Stimulated activated CD8-positive, alpha-beta memory T cell treated with anti-CD3 and anti-CD28 coated beads, Interleukin-15, amount 100 ng/mL, for 4 hours (primary cell): ENCODE measurements at places on chromosomes 5 and 9.

- no peak for DNase-seq
These were observed 15.4 kb downstream of the POC5 start for GRCh38 chr5:75701856-75702255.

DNA sequence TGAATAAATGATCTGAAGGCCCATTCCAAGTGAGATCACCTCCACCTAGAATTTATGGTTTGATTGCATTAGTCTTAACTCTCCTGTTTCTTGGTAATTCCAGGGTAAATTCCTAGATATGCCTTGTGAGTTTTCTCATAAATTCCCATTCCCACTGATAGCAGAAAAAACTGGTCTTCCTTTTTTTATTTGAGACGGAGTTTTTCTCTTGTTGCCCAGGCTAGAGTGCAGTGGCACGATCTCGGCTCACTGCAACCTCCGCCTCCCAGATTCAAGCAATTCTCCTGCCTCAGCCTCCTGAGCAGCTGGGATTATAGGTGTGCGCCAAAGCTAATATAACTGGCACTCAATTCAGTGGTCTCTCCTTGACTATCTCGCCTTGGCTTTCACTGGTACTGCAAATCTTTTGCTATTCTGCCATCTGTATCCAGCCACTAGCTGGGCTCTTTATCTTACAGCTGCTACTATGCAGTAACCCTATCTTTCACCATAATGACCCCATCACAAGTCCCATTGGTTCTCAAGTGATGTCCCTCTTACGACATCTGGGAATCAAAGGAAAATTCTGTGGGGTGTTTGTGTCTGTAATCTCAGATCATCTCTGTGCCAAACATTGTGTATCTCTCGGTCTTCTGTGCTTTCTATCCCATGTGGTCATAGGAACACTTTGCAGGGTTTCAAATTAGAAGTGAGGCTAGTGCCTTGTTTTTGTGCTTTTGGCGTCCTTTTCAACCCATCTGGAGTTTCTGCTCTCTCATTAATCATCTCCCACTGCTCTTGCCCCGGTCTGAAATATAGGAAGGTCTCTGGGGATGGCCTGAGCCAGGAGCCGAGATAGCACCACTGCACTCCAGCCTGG, 14.4 kb downstream of the HNRNPK start:
- no peak for DNase-seq

- DNase-seq: no peak
These were observed 11.0 kb downstream of the LHX3 start for GRCh38 chr9:136193891-136194279.

- DNase-seq: no peak
These were observed 61.7 kb downstream of the MRPL36 start for GRCh38 chr5:1737790-1738405.

DNA sequence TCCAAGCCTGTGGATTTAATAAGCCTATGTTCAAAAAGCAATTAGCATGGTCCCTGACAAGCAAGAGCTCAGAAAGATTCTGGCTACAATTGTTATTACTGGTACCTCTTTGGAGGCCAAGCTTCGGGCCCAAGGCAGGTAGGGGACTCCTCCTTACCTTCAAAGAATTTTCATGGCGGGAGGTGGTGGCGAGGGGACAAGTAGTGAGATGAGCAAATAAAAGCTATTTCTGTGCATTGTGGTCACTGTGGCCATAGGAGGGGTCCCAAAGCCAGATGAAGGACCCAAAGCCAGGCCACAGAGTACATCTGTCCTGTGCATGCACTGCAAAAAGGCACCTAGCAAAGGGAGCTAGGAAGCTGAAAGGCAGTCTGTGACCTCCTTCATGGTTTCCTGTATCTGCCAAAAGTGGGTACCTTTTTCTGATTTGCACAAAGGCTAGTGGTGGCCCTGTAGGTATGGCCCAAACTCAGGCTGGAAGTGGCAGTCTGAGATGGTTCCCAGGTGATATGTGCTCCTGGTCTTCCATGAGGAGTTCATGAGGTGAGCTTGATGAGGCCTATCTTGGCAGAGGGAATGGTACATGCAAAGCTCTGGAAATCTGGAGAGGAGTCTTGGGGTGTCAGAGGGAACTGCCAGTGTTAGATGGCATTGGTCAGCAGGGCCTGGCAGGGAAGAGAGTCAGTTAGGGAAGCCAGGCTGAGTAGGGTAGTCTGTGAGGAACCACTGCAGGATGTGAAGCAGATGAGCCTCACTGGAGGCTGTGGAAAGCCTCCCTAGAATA, 3.3 kb upstream of the CXXC5 start:
- DNase-seq: no peak

DNA sequence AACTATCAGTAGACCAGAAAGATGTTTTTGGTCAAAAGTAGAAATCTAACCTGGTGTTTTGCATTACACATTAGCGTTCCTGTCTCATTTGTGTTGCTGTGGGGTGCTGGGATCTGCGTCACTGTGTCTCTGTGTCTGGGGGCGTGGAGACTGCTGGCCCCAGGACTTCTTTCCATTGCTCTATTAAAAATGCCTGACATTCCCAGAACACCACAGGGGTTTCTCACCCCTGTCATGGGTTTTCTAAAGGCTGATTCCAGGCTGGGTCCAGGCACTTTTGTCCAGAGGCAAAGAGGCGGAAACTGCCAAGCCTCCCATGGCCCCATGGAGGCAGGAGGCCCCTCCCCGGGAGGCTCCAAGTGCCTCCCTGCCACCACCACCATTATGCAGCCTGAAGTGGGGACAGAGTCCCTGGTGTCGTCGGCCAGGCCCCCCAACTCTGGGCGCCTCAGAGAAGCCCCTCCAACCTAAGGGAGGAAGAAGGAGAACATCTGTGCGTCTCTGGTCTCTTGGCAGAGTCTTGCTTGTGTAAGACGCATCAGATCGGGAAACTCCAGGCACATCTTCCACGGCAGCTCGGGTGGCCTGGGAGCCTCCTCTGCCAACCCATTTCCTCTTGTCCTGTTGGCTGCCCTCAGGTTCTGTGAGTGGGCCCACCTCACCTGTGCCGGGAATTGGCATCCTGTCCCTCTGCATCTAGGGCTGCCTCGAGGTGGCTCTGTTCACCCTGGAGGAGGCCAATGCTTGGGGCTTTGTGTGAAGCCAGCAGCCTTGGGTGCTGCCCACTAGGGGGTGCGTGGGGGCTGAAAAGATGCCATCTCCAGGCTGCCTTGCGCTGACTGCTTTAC, 13.8 kb upstream of the PLEKHG4B start:
- DNase-seq: no peak

- DNase-seq: no peak
These were observed 438.5 kb upstream of the TNC start for GRCh38 chr9:115556432-115556831.

DNA sequence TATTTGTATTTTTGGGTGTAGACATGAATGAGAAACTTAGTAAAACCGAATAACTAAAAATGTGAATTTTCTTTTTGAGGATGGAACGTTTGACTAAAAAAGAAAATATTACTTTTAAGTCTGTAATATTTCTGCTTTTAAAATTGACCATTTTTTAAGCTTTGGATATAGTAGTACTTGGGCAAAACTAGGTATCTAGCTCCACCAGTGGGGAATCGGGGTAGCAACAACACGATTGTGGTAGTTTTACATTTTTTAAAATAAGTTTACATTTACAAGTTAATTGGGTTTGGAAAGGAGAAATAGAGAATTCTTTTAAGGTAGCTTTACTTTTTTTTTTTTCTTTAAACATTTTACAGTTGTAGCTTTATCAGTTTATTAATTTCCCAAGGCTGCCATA, 154.4 kb downstream of the MAN2A1 start:
- no peak for DNase-seq

GRCh38 chr5:10711562-10711961, 49.5 kb downstream of the DAP start:
- no peak for DNase-seq

- DNase-seq: no peak
These were observed 42.8 kb upstream of the NKD2 start for GRCh38 chr5:965604-966344.

- DNase-seq: no peak
These were observed 172.8 kb upstream of the PANK3 start for GRCh38 chr5:168752012-168752411.

GRCh38 chr5:83714810-83715209, 5.8 kb downstream of the HAPLN1 start:
- no peak for DNase-seq

GRCh38 chr5:72812488-72812887, 4.0 kb upstream of the TNPO1 start:
- no peak for DNase-seq

GRCh38 chr5:93462916-93463315, 118.1 kb downstream of the NR2F1-AS1 start:
- no peak for DNase-seq

GRCh38 chr9:136237486-136238341, 7.9 kb downstream of the QSOX2 start:
- no peak for DNase-seq

DNA sequence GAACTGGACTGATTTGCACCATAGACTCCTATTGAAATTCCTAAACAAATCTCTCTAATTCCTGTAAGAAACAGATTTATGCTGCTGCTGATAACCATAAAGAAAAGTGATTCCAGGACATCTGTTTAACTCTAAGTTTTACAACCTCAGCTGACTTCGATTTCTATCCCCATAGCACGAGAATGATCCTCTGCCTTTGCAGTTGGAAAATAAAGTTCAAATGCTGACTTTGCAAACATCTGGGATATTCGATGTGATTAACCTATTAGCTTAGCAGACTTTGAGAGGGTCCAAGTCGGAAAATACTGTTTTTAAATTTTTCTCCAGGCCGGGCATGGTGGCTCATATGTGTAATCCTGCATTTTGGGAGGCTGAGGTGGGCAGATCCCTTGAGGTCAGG, 247.3 kb downstream of the PSAT1 start:
- DNase-seq: no peak

- no peak for DNase-seq
These were observed 400 bp downstream of the KDM4C start for GRCh38 chr9:6758248-6758497.

- DNase-seq: no peak
These were observed 108.1 kb upstream of the SLC27A6 start for GRCh38 chr5:128857076-128857677.

- no peak for DNase-seq
These were observed 344.7 kb upstream of the RGMB start for GRCh38 chr5:98428806-98429205.

GRCh38 chr5:104998169-104998568, 1435.6 kb upstream of the NUDT12 start:
- no peak for DNase-seq

DNA sequence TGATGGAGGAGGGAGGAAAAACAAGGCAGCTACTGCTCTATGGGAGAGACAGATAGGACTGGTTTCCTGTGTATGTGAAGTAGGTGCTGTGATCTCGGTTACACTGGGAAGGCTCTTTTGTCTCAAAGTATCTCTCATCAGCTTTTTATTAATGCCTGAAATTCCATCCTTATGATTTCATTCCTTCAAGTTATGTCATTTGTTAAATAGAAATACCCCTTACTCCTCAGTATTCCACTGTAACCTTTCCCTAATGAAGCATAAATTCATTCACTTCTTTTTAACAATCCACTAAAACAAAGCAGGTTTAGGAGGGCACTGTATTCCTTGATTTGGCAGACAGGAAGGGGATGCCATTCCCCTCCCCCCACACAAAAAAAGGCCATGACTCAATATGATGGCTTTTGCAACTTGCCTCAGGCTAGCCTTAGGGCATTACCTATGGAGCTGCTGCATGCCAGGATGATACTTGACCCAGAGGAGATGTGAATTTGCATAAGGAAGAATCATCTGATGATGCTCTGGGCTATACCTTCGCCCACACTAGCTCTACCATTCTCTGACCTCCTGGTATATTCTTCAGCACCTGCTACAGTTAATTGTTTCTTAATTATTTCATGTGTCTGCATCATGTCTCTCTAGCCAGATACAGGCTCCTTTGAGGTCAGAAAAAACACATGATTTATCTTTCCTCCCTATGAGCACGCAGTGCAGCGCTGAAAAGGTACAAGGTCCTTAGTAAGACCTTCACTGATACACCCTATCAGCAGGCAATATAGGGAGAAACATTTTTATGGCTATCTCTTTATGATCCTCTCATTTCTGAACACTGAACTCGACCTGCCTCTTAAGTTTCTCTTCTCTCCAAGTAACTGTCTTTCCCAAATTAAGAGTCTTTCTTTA, 26.3 kb downstream of the NR3C1 start:
- no peak for DNase-seq

DNA sequence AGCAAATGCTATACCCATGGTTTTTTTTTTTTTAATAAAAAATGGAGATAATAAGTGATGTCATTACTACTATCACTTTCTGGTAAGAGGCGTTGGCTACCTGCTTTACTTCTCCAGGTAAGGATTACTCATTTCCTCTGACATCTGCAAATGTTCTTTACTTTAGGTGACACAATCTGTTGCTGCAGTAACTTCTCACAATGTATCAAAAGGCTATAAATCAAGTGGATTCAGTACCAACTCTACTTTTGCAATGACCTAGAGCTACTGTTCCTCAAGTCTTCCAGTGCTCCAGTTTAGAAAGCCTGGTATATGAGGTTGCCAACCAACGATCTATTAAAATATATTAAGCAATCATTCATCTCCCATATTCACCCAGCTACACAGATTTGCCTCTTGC, 129.1 kb downstream of the PLK2 start:
- no peak for DNase-seq

DNA sequence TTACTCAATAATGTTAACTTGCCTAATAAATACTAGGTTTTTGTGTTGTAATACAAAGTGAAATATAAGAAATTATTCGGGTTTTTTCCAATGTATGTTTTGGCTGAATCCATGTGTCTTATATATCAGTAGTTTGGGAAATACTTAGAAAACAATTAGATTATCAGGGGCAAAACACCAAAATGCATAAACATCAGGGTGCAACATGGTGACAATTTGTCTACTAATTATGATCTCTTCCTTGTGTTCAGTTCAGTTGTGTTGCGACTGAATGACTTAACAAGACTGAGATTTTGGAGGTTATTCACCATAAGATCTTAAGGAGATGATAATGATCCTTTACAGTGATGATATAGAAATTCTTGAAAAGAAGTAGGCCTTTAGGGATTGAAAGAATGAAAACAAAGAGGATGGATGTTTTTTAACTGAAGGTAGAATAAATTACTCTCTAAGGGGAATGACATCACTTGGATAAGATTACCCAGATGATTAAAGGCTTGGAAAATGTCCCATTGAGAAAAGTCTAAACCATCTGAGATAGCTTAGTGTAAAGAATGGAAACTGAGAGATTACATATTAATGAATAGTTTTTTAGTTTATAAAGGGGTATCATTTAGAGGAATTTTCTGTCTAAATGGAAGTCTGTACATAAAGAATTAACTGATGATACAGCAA, 415.8 kb downstream of the SPATA31D1 start:
- no peak for DNase-seq

DNA sequence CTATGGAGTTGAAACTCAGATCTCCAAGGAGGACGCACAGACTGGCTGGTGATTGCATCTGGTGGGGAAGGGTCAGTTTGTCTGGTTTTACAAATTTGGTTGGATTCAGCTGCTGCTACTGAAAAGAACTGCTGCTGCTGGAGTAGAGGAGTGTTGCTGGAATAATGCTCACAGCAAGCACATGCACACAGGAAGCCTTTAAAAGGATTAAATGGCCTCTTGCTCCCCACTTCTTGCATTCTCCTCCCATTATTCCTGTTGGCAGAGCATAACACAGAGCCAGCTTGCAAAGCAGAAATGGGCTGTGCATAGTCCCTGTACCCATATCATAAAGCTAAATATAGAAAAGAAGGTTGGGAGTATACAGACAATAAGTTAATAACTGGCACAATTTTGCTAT, 16.6 kb downstream of the ZNF474 start:
- no peak for DNase-seq

- DNase-seq: no peak
These were observed 277.0 kb downstream of the SMARCA2 start for GRCh38 chr9:2291980-2292704.

- no peak for DNase-seq
These were observed 25.2 kb upstream of the FRMD3 start for GRCh38 chr9:83563360-83563759.
